ENCODE measurements at places on chromosomes 1 and 21.

DNA sequence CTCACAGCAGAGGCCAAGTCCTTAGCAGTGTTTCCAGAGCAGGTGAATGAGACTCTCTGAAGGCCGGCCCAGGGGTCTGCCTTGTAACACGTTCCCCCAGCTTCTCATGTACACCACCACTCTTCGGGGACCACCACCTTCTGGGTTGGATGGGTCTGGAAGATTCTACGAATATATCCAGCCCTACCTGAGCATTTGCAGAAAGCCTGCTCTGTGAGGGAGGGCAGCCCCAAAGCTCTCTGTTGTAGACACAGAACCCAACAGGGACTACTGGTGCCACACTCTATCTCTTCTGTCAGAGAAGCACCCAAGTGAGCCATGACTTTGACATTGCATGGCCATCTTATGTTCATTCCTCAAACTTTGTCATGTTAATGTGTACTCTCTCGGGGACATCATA lies 61.8 kb downstream of the CD247 start:
- no peak for DNase-seq

GRCh38 chr1:112389689-112390088 lies 6.3 kb upstream of the CTTNBP2NL start:
- DNase-seq, result no peak

GRCh38 chr1:166813508-166814223 lies 25.6 kb upstream of the POGK start:
- no peak for DNase-seq

DNA sequence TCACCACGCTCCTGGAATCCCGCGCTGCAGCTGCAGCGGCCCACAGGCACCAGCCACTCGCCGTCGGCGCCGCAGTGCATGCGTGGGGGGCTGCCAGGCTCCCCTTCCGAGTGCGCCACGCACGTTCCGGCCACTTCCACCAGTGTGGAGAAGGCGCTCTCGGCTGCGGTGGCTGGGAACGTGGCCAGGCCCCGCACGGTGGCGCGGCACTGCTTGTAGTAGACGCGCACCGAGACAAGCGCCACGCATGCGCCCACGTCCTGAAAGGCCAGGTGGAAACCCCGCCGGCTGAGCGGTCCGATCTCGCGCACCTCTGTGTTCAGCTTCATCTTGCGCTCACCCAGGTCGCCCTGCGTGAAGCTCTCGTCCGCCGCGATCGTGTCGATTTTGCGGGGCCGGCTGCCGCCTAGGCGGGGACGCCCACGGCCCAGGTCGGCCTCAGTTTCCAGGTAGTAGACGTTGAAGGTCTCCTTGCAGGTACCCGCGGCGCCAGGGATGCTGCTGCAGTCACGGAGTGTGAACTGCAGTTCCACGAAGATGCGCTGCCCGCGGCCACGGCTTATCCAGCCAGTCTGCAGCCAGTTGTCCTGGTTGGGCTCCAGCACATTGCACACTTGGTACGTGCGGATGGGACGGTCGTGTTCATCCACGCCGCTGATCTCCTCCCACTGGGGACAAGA lies 3.4 kb downstream of the EPHA10 start:
- DNase-seq, result no peak

DNA sequence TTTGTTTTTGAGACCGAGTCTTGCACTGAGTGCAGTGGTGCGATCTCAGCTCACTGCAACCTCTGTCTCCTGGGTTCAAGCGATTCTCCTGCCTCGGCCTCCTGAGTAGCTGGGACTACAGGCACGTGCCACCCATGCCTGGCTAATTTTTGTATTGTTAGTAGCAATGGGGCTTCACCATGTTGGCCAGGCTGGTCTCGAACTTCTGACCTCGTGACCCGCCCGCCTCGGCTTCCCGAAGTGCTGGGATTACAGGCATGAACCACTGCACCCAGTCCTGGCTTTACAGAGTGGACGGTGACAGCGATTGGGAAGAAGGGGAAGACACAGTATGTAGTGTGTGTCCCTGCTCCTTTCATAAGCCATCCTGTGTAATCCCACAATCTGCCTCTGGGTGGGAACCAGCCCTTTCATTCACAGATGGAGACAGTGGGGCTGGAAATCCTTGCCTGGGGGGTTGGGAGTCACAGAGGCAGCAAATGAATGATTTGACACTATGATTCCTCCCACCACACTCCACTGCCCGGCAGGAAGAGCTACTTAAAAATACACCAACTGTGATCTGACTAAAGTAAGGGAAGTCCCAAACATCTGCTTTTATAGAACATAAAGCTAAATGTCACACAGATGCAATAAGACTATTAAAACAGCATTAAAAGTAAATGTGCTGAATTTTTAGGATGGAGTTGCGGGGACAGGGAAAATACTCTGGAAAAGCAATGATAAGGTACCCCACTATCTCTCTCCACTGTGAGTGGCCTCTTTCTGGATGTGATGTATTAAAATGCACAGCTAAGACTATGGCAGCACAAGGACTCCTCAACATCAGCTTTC lies 4.5 kb downstream of the PARP1 start:
- DNase-seq, result no peak

- DNase-seq, result no peak
Observed at GRCh38 chr1:63651161-63651701, 58.0 kb downstream of the PGM1 start.

GRCh38 chr1:223617323-223618070 lies 48.0 kb downstream of the CAPN8 start:
- DNase-seq, result no peak

- no peak for DNase-seq
Observed at GRCh38 chr1:93021539-93022134, 57.4 kb upstream of the MTF2 start.

- DNase-seq, result no peak
Observed at GRCh38 chr1:26838474-26839338, 12.2 kb downstream of the ZDHHC18 start.

DNA sequence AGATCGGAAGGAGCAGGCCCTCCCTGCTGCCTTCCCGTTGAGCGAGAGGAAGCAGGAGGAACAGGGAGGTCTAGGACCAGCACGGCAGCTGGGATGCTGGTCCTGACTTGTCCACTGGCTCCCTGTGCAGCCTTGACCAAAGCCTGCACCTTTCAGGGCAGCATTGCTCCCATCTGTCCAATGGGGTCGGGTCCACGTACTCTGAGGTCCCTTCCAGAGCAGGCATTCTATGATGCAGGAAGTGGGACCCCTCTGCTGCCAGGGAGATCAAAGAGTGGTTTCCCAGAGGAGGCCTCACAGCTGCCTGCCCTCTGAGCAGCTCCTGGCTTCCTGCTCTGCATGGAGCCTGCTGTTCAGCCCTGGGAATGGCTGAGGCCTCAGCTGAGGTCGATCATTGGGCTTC lies 21.7 kb upstream of the ZNF362 start:
- no peak for DNase-seq

DNA sequence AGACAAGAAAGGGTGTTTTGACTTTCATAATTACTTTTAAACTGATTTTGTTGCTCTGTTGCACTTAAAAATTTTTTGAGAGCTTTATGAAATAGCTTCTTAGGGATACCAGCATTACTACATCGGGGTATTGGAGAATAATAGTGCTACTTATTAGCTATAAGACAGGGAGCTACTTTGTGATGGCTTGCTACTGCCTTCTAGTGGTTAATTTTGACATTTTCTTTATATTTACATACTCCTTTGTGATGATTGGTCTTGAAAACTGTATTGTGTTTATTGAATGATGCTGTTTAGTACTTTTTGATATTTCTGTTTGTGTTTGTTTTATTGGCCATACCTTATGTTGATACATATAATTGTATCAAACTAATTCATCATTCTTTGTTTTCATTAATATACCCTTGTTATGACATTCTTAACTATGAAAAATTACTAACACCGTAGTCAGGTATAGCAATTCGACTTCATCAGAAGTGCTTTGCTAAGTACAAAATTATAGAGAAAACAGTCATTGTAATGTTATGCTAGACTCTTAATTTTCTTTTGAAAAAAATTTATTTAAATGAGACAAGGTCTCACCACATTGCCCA lies 85.5 kb downstream of the CLIC4 start:
- no peak for DNase-seq

DNA sequence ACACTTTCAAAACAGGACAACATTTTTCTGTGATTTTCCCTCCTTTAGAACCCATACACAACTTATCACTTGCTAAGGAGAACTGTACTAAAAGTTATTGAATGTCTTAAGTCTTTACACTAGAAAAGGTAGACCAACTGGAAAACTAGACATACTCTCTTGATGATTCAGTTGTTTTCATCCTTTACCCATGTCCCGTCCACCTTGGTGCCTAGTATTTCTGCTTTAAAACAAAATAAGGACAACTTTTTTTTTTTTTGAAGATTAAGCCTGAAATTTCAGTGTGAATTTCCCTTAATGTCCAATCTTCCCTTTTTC lies 4.5 kb downstream of the CDKN2C start:
- no peak for DNase-seq

DNA sequence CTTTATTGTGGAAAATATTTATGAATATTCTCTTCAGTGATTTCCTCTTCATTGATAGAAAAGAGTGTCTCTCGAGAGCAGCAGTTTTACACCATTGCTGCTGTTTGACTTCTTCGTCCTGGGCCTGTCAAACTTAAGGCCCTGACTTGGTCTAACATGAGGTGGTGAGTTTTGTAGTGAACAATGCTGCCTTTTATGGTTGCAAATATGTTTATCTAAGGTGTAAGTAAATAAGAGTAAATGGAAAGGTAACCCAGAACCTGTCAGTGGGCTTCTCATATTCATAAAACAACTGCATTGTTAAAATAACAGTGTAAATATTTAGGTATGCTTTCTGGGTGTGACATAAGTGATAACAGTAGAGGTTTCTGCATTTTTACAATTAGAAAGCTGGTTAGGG lies 62.8 kb upstream of the SCCPDH start:
- DNase-seq, result no peak

GRCh38 chr1:8540261-8540941 lies 222.5 kb downstream of the SLC45A1 start:
- no peak for DNase-seq

DNA sequence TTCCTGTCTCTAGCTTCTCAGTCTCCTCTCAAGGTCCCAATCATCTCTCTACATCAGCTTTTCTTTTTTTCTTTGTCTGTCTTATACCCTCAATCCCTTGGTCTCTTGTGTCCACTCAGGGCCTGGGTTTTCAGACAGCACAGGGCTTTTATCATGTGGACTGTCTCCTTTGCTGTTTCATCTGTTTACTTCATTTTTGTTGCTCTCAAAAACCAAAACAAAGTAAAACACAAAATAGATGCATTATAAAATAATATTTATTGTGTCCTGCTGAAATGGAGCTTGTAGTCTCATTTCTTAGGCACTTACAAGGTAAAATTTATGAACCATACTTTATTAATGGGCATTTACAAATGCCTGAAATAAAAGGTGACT lies 17.8 kb upstream of the SLAMF6 start:
- no peak for DNase-seq

GRCh38 chr1:199809311-199809710 lies 218.2 kb upstream of the NR5A2 start:
- DNase-seq, result no peak

DNA sequence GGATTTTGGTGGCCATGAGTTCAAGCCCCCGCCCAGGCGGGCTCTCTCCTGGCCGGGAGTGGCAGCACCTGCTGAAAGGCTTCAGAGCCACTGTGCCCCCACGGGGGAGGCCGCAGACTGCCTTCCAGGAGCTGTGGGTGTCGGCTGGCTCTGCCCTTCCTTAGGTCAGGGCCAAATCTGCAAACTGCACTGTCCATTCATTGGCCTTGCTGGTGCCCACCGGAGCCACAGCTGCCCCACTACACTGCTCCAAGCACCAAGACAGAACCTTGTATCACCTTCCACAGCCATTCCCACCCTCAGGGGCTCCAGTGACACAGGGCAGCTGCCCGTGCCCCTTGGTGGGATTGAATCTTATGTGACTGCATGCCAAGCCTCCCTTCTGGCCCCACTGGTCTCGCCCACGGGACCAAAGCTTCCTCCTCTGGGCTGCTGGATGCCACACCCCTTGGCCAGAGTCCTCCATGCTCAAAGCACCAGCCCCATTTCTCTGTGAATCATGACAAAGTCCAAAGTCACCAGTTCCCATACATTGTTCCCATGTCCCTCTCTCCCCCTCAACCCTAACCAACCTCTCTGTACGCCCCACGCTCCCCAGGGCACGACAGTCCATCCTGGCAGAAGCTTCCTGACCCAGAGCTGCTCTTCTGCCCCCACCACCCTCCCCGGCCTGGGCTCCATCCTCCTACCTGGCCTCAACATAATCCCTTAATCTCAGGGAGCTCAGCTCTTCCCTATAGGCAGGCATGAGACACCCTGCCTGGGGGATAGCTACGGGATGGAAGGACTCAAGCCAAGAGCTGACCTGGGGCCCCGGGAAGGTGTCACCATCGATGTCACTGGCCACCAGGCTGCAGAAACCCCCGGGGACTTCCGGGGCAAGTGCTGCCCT lies 20.9 kb upstream of the GPR153 start:
- DNase-seq, result no peak

- no peak for DNase-seq
Observed at GRCh38 chr1:237249120-237249519, 207.1 kb downstream of the RYR2 start.

GRCh38 chr1:109906160-109906838 lies 4.3 kb upstream of the CSF1 start:
- peak; percentile 61 for DNase-seq

DNA sequence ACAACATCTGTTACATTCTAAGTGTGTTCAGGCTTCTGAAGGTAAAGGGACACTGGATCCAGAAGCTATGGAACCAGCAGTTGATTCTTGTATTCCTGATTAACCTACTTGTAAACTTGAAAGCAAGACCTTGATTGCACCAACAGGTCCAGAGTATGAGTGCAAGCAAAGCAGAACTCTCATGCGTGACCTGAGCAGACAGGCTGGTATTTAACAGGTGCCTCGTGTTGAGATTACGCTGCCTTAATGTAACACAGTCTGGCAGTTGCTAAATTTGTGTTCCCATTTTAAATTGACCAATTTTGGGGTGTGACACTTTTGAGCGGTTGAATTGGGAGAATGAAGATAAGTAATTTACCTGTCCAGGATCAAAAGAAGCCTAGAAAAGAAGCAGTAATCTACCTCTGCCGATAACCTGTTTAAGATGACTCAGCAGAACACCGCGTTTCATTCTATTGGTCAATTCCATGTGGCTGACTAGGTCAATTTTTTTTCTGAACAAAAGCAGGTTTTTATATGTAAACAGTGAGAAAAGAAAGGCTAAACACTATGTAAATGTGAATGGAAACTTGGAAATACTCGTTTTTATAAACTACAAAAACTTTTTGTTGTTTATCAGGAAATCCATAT lies 147.6 kb downstream of the DYRK1A start:
- no peak for DNase-seq

GRCh38 chr21:44590311-44590721 lies 2.0 kb downstream of the KRTAP10-6 start:
- no peak for DNase-seq

- DNase-seq, result no peak
Observed at GRCh38 chr1:11341901-11342552, 69.0 kb downstream of the UBIAD1 start.

DNA sequence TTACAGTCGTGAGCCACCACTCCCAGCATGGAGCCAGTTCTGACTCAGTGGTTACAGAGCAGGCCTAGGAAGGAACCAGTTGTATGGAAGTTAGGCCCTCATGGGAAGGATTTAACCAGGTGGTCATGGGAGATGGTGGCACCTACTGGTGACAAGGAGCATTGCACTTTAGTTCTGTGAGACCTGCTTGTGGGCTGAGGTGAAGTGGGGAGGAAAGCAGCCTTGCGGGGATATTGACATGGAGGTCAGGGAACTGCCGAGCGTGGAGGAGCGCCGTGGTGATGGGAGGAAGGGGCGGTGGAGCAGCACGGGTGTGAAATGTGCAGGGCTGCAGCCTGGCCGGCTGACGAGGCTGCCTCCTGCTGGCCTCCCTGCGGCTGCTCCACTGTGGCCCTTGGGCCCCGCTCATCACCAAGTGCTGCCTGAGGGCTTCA lies 100.4 kb downstream of the GALNT2 start:
- no peak for DNase-seq
